ENCODE measurements at places on chromosomes 5 and 9. TPM values are rescaled to one million over a fixed set of nuclear protein-coding genes. Genes with fewer than 3 reads are reported as not detected.

DNA sequence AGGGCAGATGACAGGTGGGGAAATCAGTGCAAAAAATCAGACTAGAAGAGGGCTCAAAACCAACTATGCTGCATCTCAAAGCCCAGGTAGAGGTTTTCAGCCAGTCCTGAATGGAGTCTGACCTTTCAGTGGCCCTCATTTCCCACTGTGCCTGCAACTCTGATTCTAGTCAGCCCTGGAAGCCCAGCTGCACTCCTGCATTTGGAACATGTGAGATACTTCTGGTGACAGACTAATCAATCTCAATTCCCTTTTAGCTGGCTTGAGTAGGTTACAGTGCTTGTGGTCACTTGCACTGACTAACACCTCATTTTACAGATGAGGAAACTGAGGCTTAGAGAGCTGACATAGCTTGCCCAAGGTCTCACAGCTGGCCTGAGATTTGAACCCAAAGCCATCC is 7.9 kb upstream of the ACSL6 start:
- DNase-seq: no peak

- DNase-seq: no peak
Measured at GRCh38 chr5:179400020-179400419, 54.8 kb upstream of the ADAMTS2 start.

DNA sequence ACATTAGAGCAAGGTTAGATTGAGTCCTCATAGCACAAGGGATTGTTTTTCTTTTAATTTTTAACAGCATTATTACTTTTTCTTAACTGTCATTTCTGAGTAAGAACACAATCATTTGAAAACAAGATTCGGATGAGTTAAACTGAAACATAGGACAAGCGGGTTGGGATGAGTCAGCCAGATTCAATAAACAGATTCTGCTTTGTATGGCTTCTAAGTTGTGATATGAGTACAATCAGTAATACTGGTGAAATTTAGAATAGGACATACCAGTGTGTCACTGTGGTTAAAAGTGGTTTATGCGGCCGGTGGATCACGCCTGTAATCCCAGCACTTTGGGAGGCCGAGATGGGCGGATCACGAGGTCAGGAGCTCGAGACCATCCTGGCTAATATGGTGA is 364.3 kb upstream of the CDH10 start:
- no peak for DNase-seq

- no peak for DNase-seq
Measured at GRCh38 chr9:37085233-37085632, 35.1 kb upstream of the ZCCHC7 start.

- peak; percentile 83 for DNase-seq
Measured at GRCh38 chr9:75063556-75064305, 24.2 kb downstream of the NMRK1 start.

GRCh38 chr9:138033950-138034349 is 156.4 kb downstream of the CACNA1B start:
- no peak for DNase-seq

DNA sequence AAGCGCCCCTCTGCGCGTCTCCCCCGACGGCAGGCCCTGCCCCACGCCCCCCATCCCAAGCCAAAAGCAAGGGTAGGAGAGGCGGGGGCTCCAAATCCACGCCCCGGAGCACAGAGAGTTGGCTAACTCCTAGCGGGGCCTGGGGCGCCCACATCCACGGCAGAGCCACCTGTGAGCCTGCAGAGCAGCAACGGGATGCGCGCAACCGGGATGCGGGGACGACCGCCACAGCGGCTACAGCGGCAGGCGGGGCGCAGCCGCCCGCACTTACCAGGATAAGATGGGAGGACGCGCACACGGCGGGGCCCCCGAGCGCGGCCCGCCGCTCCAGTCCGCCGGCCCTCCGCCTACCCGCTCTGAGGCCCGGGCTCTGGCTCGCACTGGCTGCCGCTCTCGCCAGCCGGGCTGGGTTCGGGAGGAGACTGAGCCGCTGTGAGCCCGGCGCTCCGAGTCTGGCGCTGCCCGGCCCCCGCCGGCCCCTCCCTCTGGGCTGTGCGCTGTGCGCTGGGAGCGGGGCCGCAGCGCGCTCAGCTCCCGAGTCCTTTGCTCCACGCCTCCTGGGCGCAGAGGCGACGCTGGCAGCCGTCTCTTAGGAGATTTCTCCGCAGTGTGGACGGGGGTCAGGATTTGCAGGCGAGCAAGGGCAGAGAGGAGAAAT is at the start of gene SLC24A2:
TSS of gene SLC24A2 (minus strand) at position 424 of the 658 bp plus-strand sequence.
- peak; percentile 17 for DNase-seq

Gene PRELID1
- total RNA-seq: 27.2 TPM

Gene HOMER1
- total RNA-seq: 59.3 TPM

Gene FAM221B
- total RNA-seq: not detected

Gene INSYN2B
- total RNA-seq: 7.5 TPM

Gene PCYOX1L
- 9.0 TPM for total RNA-seq

Gene MAMDC4
- 6.0 TPM for total RNA-seq

Gene ZDHHC11B
- total RNA-seq: 7.3 TPM
